ENCODE measurements at places on chromosomes 11 and 22.

DNA sequence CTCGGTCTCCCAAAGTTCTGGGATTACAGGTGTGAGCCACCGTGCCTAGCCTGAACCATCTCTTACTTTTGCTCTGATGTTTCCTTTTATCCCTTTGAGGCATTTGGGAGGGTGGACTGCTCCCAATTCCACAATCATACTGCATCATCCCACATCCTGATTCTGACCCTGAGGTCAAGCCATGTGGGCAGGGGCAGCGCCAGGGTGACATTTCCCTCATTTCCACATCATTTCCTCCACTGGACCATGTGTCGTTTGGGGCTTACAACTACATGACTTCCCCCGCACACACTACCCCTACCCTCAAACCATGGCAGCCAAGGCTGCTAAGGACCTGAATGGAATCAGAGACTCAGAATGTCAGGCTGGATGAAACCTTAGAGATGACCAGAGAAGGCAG is 26.4 kb upstream of the ZBTB16 start:
- DNase-seq, result no peak

DNA sequence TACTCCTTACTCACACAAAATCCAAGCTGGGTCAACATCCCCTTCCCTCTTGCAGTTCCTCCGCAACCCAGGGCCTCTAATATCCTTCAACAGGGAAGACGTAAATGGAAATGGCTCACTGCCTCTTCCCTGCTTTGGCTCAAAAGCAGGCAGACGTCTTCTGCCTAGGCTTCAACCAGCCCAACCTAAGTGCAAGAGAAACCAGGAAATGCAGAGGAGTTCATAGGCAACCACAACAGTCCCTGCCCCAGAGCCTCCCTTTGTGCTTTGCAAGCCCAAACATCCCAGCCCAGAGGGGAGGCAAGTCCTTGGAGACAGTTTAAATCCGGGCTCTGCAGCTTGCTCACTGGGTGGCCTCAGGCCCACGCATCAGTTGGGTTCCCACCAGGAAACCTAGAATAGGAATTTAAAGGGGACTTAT is 33.3 kb downstream of the CD6 start:
- DNase-seq, result peak; percentile 67

- DNase-seq, result no peak
Observed at GRCh38 chr22:20284471-20285086, 16.5 kb upstream of the RTN4R start.

DNA sequence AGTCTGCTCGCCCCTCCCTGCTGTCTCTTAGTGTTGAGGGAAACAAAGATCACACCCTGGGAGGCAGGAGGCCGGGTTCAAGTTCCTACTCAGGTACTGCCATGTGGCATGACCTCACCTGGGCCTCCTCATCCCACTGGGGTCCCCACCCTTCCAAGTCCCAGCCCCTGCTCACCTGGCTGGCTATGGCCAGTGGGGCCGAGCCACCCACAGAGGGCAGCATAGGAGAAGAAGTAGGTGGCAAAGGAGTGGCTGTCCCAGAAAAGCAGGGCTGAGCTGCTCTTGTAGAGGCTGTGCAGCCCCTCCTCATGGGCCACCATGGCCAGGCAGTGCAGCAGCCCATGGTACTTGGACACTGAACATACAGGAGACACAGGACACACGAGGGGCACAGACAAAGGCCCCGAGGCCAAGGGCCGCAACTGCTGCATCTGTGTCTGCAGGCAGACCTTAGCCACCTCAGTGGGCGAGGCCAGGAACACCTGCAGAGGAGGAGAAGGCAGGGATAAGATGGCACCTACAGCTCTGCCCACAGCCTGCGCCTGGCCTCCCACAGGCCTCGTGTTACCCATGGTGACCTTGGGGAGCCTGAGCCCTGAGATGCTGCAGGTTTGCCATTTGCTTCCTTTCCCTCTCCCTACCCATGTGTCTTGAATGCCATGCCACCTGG is 50.6 kb upstream of the MPEG1 start:
- DNase-seq, result no peak

GRCh38 chr11:123374622-123374968 is 55.5 kb upstream of the GRAMD1B start:
- DNase-seq, result no peak

DNA sequence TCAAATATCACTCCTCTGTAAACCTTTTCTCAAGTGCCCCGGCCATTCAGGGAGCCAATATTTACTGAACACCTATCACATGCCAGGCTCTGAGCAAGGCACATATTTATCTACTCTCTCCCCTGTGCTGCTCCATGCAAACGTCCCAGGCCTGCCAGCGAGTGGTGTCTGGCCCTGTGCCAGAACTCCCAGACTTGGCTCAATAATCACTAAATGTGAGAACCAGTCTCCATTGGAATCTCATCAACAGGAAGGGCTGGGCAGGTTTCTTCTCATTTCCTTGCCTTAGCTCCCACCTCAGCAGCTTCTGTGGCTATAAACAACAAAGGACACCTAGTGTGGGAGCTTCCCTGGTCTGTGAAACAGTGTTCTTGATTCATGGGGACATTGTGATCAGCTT is 21.7 kb downstream of the RASSF10 start:
- DNase-seq, result no peak

DNA sequence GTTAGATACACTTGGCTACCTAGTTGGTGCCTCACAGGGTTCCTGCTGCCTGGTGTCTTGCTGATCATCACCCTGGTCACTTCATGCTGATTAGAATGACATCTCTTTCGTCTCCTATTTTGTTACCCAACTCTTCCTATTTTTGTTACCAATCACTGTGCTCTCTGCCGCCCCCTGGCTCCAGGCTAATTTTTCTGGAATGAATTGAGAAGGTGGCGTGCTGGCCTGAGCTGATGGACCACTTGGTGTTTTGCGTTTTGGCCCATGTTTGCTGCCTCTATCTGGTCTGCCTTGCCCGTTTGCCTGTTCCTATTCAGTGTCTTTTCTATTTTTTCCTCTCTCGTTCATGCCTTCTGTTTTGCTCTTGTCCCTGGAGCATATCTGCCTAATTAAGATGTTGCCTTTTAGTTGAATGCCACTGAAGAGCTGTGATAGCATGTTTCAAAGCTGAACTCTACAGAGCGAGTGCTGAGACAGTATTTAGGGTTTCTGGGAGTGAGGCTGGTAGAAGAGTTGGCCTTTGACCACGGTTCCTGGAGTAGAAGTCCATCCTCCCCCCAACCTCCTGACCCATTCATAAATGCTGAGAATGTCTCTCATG is 5.9 kb upstream of the ATF4 start:
- DNase-seq, result peak; percentile 72

DNA sequence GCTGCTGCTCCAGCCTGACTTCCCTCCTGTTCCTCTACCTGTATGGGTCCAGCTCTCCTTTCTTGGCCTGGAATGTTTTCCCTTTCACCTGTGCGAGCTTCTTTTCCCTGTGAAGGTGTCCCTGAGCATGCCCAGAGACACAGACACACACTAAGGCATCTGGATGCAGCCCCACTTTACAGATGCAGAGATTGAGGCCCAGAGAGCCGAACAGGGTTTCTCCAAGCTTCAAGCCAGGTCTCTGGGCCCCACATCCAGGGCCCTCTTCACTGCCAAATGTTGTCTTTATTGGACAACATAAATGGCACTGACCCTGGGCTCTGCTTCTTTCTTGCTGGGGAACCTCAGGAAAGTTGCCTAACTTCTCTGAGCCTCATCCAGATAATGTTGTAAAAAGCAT is 561.6 kb downstream of the MIAT start:
- no peak for DNase-seq

GRCh38 chr11:131543389-131544025 is 173.1 kb downstream of the NTM start:
- no peak for DNase-seq

DNA sequence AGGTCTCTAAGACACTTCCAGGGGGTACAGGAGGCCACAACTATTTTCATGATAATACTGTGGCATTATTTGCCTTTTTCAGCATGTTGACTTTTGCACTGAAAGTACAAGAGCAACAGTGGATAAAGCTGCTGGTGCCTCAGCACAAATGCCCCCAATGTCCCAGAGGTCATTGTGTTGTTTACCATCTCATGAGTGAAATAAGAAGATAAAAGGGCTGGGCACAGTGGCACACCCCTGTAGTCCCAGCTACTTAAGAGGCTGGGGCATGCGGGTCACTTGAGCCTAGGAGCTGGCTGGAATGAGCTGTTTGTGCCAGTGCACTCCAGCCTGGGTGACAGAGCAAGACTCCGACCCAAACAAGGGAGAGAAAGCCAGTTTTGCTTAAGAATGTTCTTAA is 72.6 kb upstream of the RAB1B start:
- no peak for DNase-seq

- DNase-seq, result no peak
Observed at GRCh38 chr22:38078046-38078840, 5.7 kb downstream of the SLC16A8 start.

DNA sequence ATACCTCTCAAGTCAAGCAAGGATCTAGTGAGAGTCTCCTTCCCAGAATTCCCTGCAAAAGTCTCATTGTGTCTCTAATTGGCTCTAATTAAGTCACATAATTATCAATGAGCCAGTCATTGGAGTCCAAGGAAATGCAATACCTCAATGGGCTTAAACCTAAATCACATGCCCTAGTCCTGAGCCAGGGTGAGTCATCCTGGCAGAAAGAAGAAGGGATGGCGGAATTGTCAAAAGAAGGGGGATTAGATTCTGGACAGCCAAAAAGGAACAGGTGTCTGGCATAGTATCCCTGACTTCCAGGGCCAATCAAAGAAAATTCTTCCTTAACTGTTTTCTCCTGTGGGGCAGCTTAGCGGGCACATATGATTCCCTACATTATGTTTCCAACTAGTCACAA is 25.1 kb upstream of the LDLRAD3 start:
- DNase-seq, result no peak

GRCh38 chr22:28817064-28817463 is 16.7 kb upstream of the XBP1 start:
- no peak for DNase-seq

GRCh38 chr11:129636926-129637325 is 178.7 kb upstream of the TMEM45B start:
- DNase-seq, result no peak

GRCh38 chr11:61815790-61816735 is 740 bp downstream of the FADS1 start:
- peak; percentile 79 for DNase-seq

DNA sequence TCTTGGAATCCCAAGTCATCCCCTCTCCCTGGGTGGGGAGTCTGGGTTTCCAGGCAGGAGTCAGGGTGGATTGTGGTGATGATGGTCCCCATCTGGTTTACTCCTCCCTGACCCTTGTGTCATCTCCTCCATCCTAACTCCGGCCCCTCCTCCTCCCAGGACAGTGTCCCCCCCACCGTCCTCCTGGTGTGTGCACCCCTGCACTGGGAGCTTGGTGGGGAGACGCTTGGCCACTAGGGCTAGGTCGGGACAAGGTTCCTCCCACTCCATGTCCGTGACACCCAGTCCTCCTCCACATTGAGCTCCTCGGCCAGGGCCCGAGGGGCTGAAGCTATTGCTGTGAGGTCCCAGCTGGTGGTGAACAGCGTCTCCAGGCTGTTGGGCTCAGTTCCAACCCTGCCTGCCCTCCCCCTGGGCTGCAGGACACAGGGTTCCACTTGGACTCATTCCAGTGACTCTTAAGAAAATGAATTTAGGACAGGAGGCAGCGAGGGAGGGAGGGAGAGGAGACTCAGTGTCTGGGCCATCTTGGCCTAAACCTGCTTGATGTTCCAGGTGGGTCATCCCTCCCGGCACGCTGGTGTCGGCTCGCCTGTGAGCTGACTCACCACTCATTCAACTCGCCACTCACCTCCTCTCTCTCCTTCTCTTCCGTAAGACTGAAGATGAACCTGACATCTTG is 433.2 kb downstream of the TBC1D22A start:
- DNase-seq, result peak; percentile 10

DNA sequence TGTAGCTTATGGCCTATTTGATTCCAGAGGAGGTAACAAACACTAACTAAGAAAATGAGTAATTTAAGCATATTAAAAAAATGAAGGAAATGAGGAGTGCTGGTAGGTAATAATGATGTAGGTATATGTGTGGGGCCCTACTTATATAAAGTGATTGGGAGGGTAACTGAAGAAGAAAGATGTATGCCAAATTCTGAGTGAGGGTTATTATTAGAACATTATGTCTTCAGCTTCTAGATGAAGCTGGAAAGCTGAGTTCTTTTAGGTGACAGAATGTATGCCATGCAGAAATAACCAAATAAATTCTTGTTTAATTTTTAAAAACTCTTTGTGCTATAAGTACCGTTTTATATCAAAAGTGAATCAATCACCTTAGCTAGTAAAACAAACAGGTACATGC is 479.6 kb upstream of the TENM4 start:
- no peak for DNase-seq

DNA sequence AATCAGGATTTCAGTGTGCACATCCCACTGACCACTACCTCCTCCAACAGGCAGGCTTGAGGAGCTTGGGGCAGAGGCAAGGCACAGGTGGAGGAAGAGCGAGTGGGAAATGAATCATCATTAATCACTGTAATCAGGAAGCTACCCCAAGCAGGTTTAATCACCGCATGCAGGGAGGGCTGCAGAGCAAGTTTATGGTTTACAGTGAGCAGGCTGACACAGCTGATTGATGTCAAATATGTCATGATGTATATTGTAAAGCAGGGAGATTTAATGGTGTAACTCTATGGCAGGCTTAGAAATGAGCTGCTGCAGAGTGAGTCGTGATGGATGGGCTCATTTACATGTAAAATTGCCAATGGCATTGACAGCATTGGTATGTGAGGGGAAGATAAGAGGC is 441.0 kb downstream of the NTM start:
- no peak for DNase-seq

- DNase-seq, result no peak
Observed at GRCh38 chr11:78295347-78295746, 106.6 kb downstream of the USP35 start.

GRCh38 chr11:111012491-111012890 is 233.0 kb upstream of the POU2AF2 start:
- no peak for DNase-seq

DNA sequence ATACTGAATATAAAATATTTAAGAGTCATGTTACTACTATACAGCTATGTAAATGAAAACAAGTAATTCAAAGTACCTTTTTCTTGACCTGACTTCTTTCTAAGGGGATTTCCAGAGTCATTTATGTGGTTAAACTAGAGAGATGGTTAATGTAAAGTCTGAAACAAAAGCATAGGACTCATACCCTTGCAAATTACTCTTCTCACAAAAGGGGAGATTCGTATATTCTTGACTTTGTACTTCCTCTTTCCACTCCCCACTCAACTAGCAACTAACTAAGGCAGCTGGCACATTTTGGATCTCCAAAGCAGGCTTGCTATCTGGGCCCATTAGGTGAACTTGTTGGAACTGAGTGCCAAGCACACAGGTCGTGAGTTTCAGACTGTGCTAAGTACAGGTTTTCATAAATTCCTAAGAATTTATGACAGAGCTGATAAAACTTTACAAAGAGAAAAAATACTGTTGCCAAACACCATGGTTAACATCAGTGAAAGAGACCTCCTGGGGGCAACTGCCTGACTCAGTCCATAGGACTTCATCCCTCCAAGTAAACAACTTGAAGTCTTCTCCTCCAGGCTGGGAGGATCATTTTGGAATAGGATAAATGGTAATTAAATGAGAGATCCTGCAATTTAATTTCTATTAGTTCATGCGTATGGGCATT is 77.0 kb upstream of the DDI1 start:
- DNase-seq, result no peak

GRCh38 chr11:105315287-105315686 is 175.7 kb upstream of the CARD18 start:
- no peak for DNase-seq

Measured in activated T-cell treated with anti-CD3 and anti-CD28 coated beads, Interleukin-2, amount 50 U/mL, for 48 hours (primary cell).